Stimulated activated CD4-positive, alpha-beta T cell treated with anti-CD3 and anti-CD28 coated beads, Interleukin-1b, Interleukin-23, amount 100 ng/mL, for 48 hours (primary cell): ENCODE measurements at places on chromosomes 16 and 17.

GRCh38 chr16:73537921-73538320, 490.0 kb upstream of the ZFHX3 start:
- DNase-seq = no peak

- no peak for DNase-seq
Observed at GRCh38 chr17:39325528-39326240, 75.7 kb downstream of the FBXL20 start.

DNA sequence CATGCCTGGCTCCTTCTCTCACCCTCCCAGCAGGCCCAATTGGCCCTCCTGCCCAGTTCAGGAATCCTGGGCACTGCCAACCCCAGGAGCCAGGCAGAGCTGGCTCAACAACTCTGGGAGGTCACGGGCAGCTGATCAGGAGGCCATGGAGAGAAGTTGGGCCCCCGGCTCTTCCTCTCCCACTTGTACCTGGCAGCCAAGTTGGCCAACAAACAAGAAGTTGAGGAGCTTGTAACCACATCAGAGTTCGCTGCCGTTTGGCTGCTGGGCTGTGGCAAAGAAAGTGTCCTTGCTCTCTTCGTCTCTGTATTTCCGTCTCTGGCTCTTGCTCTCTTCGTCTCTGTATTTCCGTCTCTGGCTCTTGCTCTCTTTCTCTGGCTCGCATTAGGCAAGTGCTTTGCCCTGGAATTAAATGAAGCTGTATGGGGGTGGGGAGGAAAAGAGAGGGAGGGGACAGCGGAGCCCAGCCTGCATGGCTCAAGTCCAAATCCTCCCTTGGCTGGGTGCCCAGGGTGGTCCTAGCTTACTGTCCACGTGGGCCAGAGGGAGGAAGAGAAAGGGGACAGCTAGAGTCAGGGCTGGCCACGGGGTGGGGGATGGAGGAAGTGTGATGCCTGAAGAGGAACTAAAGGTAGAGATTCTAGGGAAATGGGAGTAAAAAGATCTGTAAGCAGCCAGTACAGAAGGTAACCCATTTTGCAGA, 7.8 kb upstream of the TMEM132E start:
- DNase-seq = no peak

DNA sequence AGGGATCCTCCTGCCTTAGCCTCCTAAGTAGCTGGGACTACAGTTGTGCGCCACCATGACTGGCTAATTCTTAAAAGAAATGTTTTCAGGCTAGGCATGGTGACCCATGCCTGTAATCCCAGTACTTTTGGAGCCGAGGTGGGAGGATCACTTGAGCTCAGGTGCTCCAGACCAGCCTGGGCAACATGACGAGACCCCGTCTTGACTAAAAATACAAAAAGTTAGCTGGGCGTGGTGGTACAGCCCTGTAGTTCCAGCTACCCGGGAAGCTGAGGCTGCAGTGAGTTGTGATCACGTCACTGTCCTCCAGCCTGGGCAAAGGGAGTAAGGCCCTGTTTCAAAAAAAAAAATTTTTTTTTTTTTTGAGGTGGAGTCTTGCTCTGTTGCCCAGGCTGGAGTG, 173.1 kb downstream of the SEC14L1 start:
- no peak for DNase-seq

- DNase-seq = no peak
Observed at GRCh38 chr17:76888661-76889060, 20.5 kb downstream of the MGAT5B start.

DNA sequence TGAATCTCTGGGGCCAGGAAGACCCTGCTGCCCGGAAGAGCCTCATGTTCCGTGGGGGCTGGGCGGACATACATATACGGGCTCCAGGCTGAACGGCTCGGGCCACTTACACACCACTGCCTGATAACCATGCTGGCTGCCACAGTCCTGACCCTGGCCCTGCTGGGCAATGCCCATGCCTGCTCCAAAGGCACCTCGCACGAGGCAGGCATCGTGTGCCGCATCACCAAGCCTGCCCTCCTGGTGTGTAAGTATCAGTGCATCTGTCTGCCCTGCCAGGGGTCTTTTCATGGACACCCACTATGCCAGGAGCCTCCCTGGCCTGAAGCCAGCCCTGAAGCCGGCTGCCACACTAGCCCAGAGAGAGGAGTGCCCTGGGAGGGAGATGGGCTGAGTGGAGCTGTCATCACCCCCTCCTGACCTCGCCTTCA, at the start of gene CETP:
Gene CETP, plus strand, starts transcription at position 100 of the 431 bp plus-strand sequence. Its CDS starts 30 bp downstream, at position 130.
- no peak for DNase-seq

- DNase-seq = no peak
Observed at GRCh38 chr16:55389426-55390073, 65.5 kb downstream of the IRX6 start.

GRCh38 chr16:79301051-79301450, 299.5 kb downstream of the MAF start:
- no peak for DNase-seq

GRCh38 chr16:28205117-28205899, 6.5 kb downstream of the XPO6 start:
- DNase-seq = no peak

DNA sequence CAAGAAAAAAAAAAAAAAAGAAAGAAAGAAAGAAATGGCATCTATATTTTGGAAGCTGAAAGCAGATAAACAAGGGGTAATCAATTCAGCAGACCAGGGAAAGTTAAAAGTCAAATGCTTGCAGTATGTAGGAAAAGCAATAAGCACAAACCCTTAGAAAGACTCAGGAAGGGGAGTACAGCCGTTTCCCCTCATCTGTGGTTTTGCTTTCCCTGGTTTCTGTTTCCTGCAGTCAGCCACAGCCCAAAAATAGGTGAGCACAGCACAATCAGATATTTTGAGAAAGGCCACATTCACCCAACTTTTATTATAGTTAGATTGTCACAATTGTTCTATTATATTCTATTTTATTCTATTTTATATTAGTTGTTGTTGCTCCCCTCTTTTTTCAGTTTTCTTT, 14.4 kb upstream of the ALOX12 start:
- no peak for DNase-seq

- DNase-seq = peak; percentile 84
Observed at GRCh38 chr17:35486920-35487732, 38.6 kb upstream of the SLFN13 start.

- DNase-seq = no peak
Observed at GRCh38 chr17:37820313-37820994, 75.6 kb upstream of the HNF1B start.

GRCh38 chr16:84207879-84208278, 16.9 kb downstream of the ADAD2 start:
- DNase-seq = no peak

DNA sequence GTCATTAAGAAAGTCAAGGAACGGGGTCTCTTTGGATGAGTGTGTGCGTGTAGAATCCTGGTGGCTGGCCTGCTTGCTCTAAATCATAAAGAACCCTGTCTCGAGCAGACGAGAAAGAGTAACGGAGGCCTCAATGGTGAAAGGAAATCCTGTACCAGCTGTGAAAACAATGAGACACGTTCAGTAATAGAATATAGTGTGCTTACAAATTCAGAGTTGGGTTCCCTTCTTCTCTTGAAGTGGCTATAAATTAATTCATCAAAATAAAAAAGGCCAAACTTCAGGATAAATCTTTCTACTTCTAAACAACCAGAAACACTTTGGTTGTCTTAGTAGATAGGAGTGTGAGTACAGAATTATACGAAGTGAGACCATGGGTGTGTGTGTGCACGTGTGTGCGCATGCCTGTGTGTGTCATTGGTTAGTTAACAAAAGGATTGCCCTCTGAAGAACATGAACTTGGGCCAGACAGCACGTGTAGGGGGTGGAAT, 48.5 kb downstream of the WWOX start:
- DNase-seq = no peak

DNA sequence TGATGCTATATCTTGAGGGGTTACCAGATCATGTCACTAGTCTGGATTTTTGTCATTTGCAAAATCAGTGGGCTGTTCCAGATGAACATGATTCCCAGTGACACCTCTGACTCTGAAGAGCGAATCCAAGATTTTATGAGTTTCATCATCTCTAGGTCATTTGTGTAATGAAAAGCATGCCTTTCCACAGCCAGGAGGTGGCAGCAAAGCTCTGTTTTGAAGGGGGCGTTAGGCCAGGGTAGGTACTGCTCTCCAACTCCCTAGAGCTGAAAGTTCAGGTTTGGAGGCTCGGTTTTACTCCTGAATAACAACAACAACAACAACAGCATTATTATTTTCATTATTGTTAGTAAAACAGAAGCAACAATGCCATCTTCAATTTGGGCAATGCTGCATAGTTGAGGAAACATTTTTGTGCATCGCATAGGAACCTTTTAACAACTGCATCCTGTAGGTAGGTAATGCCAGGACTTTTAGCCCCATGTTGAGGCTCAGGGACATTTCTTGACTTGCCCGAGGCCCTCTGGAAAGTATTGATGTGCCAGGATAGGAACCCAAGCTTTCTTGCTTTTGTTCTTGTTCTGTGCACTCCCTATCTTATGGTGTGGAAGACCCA, 77.0 kb downstream of the MYH13 start:
- peak; percentile 26 for DNase-seq

GRCh38 chr17:6843241-6843880, 11.8 kb upstream of the TEKT1 start:
- no peak for DNase-seq

DNA sequence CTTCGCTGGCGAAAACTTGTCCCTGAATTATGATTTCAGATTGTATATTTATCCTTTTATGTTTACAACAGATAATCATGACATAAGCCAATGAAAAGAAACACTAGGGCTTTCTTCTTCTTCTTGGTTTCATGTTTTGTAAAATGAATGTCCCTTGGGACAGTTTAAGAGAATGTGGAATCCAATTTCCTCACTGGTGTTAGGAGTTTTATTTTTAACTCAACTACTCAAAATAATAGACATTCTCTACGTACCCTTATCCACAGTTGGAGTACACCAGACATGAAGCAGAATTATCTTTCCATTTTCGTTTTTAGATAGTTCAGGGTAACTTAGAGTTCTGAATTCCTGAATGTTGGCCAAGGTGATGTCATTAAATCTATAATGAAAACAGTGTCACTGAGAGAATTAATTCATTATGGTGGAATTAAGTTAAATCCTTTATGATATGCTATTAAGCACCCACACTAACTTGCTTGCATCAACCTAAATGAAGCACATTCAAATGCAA, 43.4 kb downstream of the IRX6 start:
- DNase-seq = no peak

- DNase-seq = peak; percentile 89
Observed at GRCh38 chr17:8153957-8154607, 1.9 kb upstream of the PER1 start.

DNA sequence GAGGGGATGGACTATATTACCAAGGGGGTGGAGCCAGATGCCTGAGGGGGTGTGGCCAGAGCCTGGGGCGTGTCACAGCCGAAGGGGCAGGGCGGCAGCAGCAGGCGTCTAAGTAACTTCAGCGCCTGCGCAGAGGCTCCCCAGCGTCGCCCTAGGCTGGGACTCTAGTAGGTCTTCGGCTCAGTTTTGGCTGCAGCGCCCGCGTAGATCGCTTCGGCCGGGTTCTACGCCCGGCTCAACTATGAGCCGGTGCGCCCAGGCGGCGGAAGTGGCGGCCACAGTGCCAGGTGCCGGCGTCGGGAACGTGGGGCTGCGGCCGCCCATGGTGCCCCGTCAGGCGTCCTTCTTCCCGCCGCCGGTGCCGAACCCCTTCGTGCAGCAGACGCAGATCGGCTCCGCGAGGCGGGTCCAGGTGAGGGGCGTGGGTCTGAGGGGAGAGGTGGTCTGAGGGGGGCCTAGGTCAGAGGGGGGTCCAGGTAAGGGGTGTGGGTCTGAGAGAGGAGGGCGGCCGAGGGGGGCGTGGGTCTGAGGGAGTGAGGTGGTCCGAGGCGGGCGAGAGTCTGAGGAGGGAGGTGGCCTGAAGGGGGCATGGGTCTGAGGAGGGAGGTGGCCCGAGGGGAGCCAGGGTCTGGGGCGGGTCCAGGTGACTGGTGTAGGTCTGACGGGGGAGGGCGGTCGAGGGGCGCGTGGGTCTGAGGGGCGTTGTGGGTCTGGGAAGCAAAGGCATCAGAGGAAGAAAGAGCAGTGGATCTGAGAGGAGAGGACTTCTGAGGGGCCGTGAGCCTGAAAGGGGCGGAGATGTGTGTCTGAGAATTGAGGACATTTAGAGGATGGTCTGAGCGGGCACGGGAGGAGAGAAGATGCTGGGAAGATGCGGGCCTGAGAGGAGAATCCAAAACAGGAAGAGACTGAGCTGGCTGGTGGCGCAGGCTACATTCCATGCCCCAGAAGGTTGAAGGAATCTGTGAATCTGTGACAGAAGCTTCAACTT, at the start of gene LPCAT2:
Gene LPCAT2, plus strand, starts transcription at position 132 of the 991 bp plus-strand sequence. Its CDS starts 110 bp downstream, at position 242.
- peak; percentile 49 for DNase-seq
